ENCODE measurements at places on chromosomes 7 and 10.

- DNase-seq, result no peak
Observed at GRCh38 chr7:27191161-27191731, 6.2 kb upstream of the HOXA11 start.

- DNase-seq, result peak; percentile 3
Observed at GRCh38 chr10:54402576-54402975, 398.5 kb downstream of the PCDH15 start.

DNA sequence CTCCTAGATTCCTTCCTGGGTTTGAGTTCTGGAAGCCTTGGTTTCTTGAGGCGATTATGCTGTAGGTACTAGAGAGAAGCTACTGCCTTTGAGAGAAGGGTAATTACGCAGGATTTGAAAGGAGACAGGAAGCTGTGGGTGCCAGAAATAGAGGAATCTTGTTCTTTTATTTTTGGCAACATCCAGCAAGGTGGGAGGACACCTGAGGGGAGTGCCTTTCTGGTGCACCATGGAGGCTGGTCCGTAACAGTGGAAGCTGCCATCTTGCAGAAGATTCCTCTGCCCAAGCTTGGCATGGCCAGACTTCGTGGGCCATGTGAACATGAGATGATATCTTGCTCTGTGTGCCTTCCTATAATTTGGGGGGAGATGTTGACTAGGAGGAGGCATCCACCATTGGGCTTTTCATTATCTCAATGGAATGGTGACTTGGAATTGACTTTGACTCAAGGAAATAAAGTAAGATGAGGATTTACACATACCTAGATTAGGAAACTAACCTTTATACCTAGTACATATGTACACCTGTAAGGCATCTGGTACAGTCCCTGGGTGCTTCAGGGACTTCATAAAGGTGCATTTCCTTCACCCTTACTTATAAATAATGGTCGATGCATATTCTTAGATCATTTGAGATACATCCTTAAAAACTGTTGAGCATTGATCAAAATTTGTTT, 98.2 kb downstream of the PFKFB3 start:
- DNase-seq, result no peak

- peak; percentile 11 for DNase-seq
Observed at GRCh38 chr10:16732376-16732775, 84.8 kb downstream of the RSU1 start.

GRCh38 chr10:132631338-132631735, 93.8 kb downstream of the INPP5A start:
- no peak for DNase-seq

DNA sequence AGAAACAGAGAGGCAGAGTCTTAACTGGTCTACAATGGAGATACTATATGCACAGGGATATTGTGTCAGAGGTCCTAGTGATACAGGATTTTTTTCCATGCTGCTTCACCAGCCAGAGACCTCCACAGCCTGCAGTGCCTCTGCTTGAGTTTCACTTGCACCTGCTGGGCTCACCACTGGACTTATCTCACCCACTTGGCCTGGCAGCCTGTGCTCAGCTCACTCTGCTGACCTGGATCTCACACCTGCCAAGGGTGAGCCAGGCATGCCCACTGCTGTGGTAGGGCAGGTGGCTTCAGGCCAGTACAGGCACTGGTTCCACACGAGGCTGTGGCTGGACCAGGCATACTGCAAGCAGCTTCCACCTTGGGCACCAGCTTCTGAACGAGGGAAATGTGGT, 36.6 kb downstream of the PNLIPRP3 start:
- no peak for DNase-seq

- no peak for DNase-seq
Observed at GRCh38 chr10:88017781-88018180, 154.4 kb downstream of the PTEN start.

Measured in suppressor macrophage treated with lipopolysaccharide for 4 hours (primary cell).